ENCODE measurements at places on chromosomes 3 and 15. TPM values are rescaled to one million over a fixed set of nuclear protein-coding genes. Genes with fewer than 3 reads are reported as not detected.

The PPP1R14D gene
- not detected for total RNA-seq

The CCDC66 gene
- 5.5 TPM for total RNA-seq

The SKOR1 gene
- 0.05 TPM for total RNA-seq

The HTD2 gene
- total RNA-seq: 5.0 TPM

The LRRC49 gene
- 3.8 TPM for total RNA-seq

The DNAJC19 gene
- 23.6 TPM for total RNA-seq

The RAB6B gene
- 2.4 TPM for total RNA-seq

The GOLGA8K gene
- 0.60 TPM for total RNA-seq

The GATA2 gene
- total RNA-seq: 3.7 TPM

The CMTM8 gene
- 9.8 TPM for total RNA-seq

The SLC12A8 gene
- 1.8 TPM for total RNA-seq

The OXNAD1 gene
- total RNA-seq: 9.6 TPM

Data from A549 treated with Hydrocortisone at 1 μM for 4 hours (cell line).